ENCODE measurements at places on chromosomes 5 and 9.

DNA sequence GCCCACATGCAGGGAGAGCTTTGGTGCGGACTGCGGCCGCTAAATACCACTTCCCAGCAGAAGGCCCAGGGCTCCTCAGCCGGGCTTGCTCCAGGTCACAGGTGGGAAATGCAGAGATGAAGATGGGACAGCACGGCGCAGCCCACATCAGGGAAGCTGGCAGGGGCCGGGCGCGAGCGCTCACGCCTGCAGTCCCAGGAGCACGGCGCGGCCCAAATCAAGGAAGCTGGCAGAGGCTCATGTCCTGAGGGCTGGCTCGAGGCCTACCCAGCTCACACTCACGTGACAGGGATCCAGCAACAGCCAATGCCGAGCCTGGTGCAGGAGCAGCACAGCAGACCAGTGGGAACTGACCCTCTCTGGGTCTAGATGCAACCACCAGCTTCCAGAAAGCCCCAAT is 16.3 kb downstream of the LPCAT1 start:
- no peak for DNase-seq

GRCh38 chr5:109281136-109281690 is 128.6 kb downstream of the PJA2 start:
- no peak for DNase-seq

GRCh38 chr5:180302256-180302655 is 10.4 kb upstream of the MAPK9 start:
- no peak for DNase-seq

DNA sequence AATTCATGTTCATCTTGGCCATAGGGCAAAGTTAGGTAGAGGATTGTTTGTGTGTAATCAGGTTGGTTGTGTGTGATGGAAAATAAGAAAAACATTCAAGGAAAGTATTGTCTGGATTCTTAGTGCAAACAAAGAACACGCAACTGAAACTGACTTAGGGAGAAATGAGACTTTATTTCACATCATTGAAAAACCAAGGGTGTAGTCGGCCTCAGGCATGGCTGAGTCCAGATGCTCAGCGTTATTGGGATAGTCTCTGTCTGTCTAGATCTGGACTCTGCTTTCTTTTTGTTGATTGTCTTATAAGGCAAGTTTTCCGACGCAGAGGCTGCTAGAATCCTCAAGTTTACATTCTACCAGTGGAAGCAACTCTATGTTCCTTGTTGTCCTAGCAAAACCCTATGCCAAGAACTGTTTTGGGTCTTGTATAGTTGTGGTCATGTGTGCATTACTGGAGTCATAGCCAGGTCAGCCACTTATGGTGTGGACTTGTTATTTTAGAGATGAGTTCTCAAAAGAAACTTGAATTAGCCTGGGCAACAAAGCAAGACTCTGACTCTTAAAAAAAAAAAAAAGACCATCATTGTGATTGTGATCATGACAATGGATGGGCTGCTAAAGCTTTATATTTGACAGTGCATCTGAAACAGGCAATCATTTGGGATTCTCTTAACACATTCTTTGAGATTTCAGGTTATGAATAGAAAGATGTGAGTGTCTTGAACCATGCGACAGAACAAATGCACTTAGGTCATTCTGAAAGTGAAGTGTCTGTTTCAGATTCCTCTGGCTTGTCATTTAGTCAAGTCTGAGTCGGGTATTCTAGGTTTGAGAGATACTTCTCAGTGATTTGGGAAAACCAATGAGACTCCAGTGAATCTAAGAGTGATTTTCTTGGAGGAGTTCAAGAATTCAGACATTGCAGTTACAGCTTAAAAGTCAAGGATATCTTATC is 82.6 kb downstream of the DOCK2 start:
- DNase-seq: no peak

- no peak for DNase-seq
Observed at GRCh38 chr5:174454464-174454863, 269.9 kb upstream of the MSX2 start.

DNA sequence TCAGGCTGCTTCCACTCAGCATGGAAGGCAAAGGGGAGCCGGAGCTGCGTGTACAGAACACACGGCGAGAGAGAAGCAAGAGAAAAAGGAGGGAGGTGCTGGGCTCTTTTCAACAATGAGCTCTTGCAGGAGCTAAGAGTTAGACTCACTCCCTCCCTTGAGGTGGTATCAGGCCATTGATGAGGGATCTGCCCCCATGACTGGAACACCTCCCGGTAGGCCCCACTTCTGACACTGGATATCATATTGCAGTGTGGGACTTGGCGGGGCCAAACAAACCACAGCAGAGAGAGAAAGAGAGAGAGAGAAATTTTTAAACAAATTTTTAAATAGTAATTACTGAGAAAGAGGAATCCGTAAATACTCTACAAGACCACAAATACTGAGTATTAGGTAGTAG is 182.2 kb downstream of the TRIO start:
- DNase-seq: no peak

DNA sequence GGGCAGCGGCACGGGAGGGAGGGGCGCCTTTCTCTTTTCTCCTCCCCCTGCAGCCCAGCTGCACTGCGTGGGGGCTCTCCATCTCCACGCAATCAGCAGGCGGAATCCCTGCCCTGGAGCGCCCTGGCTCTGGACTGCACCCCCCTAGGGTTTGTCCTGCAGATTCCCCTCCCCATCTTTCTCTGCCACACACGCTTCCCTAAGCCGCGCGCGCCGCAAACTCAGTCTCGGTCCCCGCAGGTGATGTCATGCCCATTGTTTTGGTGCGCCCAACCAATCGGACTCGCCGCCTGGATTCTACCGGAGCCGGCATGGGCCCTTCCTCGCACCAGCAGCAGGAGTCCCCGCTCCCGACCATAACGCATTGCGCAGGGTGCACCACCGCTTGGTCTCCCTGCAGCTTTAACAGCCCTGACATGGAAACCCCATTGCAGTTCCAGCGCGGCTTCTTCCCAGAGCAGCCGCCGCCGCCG is at the start of gene KCNN2:
KCNN2 (plus strand) TSS at position 347 of the 473 bp plus-strand sequence; CDS start at position 417, 70 bp downstream.
- DNase-seq: peak; percentile 95

- no peak for DNase-seq
Observed at GRCh38 chr9:132948482-132949050, 4.2 kb upstream of the TSC1 start.

DNA sequence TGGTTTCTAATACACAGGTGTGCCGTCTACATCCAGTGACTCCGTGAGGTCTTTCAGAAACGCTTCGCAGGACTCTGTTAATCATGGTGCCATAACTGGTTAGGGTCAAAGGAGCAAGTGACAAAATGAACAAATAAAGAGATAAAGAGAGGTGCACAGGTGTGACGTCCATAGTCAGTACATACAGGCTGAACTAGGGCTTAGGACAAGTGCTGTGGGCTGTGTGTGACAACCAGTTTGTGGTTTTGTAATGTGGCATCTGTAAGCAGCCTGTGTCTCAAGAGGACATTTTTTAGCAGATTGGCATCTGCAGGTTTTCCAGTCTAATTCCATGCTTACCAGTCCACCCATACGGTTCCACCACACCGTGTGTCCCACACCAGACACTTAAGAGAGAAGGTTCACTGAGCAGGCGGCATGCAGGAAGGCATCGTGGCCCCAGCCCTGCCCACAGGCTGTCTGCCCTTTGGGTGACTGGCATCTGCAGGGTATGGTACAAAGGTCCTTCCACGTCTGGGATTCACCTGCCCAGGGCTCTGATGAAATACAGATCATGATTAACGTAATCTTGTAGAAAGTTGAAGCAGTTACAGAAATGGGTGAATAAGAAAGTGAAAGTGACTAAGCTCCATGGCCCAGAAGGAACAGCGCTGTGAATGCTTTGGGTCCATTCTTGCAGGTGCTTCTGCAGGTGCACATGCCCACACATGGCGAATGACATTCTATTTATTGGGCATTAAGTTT is 26.9 kb downstream of the SRD5A1 start:
- DNase-seq: no peak

- peak; percentile 57 for DNase-seq
Observed at GRCh38 chr5:150487199-150488061, 20.5 kb upstream of the NDST1 start.

DNA sequence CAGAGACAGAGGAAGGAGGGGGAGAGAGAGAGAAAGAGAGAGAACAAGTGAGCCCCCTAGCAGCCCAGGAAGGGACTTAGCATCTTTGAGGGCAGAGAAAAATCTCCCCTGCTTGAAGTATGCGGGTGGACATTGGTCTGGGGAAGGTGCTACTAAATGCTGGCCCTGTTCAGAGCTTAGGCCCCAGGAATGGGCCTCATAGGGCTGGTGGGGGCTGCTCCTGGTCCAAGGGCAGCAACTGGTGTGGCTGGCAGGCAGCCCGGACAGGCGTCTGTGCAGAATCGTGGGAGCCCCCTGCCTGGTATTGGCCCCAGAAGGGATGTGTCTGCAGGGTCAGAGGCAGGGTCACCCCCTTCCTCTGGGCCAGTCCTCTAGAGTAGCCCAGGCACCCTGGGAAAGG is 47.8 kb upstream of the SUSD3 start:
- DNase-seq: no peak

- DNase-seq: peak; percentile 98
Observed at GRCh38 chr5:150036513-150036912, 36.0 kb downstream of the HMGXB3 start.

- DNase-seq: no peak
Observed at GRCh38 chr9:108419379-108419778, 436.4 kb downstream of the ACTL7B start.

DNA sequence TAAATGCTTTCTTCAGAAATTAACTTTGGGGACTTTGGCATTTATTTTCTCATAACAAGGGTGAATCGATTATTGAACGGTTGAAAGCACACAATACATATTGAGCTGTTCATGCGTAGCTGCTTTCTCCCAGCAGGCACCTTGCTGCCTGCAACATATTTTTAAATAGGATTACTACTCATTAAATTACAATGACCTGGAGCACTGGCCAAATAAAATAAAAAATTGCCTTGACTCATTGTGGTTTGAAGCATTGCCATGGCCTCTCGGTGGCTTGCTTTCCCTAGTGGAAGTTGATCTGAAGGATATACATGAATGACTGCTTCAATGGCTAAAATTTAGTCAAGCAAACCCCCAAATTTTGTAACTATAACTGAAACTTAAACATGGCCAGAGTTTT is 181.6 kb upstream of the NUDT12 start:
- DNase-seq: peak; percentile 66

GRCh38 chr9:91034976-91035824 is 233.6 kb downstream of the SYK start:
- no peak for DNase-seq

GRCh38 chr9:2962471-2963172 is 118.7 kb upstream of the PUM3 start:
- no peak for DNase-seq

- no peak for DNase-seq
Observed at GRCh38 chr5:58477760-58478376, 13.4 kb upstream of the GAPT start.

GRCh38 chr5:121668635-121669034 is 183.0 kb upstream of the FTMT start:
- no peak for DNase-seq

GRCh38 chr9:133737774-133738639 is at the start of gene SARDH:
Gene SARDH, minus strand, starts transcription at chr9:133738352. Its CDS starts 4,179 bp downstream, at chr9:133734173.
- peak; percentile 52 for DNase-seq

DNA sequence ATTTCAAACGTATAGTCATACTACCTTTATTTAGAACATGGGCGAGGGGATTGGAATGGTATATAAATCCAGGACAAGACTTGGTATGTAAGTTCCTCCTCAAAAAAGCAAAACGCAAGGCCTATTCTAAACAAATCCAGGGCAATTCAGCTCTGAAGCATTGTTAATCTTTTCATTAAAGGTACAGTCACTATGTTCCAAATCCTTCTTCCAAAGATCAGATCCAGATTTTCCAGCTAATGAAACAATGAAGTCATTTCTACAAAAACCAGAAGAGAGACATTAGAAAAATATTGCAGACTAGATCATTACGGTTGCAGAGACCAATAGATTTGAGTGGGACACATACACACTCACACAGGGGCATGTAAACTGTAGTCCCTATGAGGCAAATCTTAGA is 116.1 kb upstream of the BNC2 start:
- peak; percentile 30 for DNase-seq

- DNase-seq: no peak
Observed at GRCh38 chr5:180688330-180689070, 39.1 kb upstream of the FLT4 start.

DNA sequence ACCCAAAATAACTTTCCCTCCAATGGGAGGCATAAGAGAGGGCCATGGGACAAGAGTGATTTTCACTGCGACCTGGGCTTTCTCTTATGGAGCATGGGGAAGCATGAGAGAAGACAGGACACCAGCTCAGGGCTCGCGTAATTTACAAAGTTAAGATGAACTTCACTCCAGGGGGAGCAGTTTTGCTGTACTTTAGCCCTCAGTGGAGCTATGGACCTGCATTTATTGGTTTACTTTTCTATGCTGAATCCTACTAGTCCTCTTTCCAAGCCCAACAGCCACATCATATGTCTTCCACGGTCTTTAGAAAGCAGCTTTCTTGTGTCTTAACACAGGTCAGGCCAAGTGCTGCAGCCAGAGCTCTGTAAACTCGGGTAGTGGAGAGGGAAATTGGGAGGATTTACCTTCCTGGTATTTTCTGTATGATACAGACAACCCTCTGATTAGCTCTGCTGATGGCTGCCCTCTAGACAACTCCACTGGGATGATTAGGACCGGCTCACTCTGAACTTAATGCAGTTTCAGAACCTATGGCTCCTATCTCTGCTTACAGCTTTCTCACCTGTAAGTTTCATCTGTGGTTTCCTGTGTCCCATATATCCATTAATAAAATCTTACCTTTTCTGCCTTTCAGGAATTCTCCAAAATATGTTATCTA is 581.0 kb upstream of the RORB start:
- DNase-seq: no peak

DNA sequence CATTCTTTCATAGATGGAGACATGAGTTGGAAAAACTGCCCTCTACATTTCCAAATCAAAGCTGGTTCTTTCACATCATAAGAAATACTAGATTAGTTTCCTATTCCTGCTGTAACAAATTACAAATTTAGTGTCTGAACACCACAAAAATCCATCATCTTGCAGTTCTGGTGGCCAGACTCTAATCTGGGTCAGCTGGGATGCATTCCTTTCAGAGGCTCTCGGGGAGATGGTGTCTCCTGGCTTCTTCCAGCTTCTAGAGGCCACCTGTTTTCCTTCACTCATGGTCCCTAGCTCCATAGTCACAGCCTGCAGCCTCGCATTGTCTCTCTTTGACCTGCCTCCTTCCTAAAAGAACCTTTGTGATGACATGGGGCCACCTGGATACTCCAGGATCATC is 65.2 kb downstream of the RETREG1 start:
- no peak for DNase-seq

- no peak for DNase-seq
Observed at GRCh38 chr5:169421677-169422076, 120.7 kb upstream of the SLIT3 start.

DNA sequence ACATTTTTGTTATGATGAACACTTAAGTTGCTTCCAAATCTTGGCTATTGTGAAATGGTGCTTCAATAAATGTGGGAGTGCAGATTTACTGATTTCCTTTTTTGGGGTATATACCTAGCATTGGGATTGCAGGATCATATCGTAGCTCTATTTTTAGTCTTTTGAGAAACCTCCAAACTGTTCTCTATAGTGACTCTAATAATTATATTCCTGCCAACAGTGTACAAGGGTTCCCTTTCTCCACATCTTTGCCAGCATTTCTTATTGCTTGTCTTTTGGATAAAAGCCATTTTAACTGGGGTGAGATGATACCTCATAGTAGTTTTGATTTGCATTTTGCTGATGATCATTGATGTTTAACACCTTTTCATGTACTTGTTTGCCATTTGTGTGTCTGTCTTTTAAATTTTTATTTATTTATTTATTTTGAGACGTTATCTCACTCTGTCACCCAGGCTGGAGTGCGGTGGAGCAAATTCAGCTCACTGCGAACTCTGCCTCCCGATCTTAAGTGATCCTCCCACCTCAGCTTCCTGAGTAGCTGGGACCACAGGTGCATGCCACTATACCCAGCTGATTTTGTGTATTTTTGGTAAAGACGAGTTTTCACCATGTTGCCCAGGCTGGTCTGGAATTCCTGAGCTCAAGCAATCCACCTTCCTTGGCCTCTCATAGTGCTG is 59.0 kb downstream of the UNC13B start:
- no peak for DNase-seq

Measured in EH (cell line).